ENCODE measurements at places on chromosomes 5 and 9.

DNA sequence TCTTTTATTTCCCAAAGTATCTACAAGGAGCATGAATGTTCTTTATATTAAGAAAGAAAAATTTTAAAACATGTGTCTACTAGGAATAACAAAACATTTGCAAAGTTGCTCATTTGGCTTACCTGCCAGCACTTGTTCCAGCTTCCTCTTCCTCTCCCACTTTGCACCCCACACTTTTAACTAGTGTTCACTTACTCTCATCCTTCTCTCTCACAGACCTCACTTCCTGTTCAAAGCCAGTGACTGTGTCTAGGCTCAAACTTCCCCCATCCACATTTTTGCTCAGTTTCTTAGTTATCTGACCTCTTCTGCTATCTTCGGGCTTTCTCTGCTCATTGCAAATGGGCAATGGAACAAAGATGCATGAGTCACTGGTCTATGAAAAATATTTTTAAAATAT is 512.2 kb upstream of the ZNF462 start:
- DNase-seq = no peak

DNA sequence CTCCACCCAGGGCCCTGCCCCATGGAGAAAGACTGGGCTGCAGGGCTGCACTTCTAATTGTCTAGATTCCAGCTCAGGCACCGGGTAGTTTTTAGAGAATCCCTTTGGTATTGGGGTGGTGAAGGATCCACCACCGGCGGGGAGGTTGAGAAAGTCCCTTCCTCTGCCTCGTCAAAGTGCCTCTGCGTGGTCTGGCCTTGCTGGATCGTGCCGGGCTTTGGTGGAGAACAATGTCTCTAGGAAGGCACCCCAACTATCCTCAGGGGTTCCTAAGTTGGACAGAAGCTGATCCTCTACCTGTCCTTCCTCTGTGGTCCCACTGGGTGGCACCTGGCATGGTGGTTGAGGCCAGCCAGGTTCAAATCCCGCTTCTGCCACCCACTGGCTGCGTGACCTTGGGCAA is 7.3 kb upstream of the AMBP start:
- DNase-seq = no peak

GRCh38 chr9:72384710-72385485 is 19.9 kb upstream of the ZFAND5 start:
- DNase-seq = no peak

DNA sequence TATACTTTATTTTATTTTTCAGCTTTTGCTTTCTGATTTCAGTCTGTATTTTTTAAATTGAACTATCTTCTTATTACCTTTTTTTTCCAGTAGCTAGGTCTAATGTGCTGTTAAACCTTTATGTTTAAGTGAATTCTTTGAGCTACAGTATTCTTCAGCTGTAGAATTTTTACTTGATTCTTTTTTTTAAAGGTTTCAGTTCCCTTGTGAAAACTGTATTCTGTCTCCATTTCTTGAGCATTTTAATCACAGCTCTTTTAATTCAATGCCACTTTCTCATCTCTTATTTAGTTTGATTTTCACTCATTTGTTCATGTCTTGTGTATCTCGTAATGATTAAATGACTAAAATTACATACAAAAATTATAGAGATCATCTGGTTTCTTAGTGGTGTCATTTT is 233.8 kb downstream of the MTRR start:
- no peak for DNase-seq

- no peak for DNase-seq
These were observed 76.2 kb upstream of the NTRK2 start for GRCh38 chr9:84593352-84593751.

GRCh38 chr5:59143926-59144333 is 561.1 kb downstream of the RAB3C start:
- no peak for DNase-seq

DNA sequence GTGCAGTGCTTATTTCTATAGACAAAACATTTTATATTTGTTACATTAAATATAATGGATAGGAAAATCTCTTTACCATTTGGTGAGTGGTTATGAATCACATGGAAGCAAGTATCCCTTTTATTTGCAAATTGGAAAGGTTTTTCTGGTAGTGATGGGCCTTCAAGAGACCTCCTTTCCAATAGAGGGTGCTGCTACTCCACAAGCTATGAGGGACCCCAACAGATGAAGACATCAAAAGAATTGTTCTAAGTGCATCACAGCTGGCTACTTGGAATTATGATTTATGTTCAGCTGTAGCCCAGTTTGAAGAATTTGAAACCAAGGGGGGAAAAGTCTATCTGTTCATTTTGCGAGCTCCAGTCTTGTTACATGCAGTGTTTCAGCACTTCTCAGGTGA is 493.7 kb upstream of the SGCD start:
- no peak for DNase-seq

- DNase-seq = no peak
These were observed 27.2 kb downstream of the AK3 start for GRCh38 chr9:4713849-4714248.

GRCh38 chr5:140978983-140979382 is 12.7 kb downstream of the PCDHAC2 start:
- DNase-seq = no peak

DNA sequence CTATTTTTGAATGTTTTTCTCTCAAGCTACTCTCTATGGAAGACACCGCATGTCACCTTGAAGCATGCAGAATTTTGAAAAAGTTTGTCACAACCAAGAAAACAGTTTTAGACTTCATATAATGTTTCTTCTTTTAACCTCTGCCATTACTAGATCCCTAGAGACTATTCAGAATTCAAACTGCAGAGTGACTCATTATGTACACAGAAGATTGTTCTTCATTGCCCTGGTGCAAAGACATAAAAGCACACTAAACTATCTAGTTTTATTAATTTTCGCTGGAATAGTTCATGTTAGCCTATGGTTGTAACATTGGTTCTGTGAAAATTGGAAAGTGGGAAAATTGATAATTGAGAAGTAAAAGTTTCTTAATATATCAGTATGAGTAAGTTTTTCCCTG is 18.4 kb downstream of the F2RL2 start:
- no peak for DNase-seq

- no peak for DNase-seq
These were observed 154.0 kb downstream of the GDNF start for GRCh38 chr5:37685816-37686215.

- DNase-seq = no peak
These were observed 98.0 kb upstream of the ZNF608 start for GRCh38 chr5:124844371-124844920.

DNA sequence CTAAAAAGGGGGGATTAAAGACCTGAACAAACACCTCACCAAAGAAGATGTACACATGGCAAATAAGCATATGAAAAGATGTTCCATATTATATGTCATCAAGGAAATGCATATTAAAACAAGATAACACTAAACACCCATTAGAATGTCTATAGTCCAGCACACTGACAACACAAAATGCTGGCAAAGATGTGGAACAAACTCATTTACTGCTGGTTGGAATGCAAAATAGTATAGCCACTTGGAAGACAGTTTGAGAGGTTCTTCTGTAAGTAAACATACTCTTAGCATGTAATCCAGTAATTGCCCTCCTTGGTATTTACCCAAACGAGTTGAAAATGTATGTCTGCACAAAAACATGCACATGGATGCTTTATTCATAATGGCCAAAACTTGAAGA is 73.6 kb downstream of the RGMB start:
- DNase-seq = no peak

DNA sequence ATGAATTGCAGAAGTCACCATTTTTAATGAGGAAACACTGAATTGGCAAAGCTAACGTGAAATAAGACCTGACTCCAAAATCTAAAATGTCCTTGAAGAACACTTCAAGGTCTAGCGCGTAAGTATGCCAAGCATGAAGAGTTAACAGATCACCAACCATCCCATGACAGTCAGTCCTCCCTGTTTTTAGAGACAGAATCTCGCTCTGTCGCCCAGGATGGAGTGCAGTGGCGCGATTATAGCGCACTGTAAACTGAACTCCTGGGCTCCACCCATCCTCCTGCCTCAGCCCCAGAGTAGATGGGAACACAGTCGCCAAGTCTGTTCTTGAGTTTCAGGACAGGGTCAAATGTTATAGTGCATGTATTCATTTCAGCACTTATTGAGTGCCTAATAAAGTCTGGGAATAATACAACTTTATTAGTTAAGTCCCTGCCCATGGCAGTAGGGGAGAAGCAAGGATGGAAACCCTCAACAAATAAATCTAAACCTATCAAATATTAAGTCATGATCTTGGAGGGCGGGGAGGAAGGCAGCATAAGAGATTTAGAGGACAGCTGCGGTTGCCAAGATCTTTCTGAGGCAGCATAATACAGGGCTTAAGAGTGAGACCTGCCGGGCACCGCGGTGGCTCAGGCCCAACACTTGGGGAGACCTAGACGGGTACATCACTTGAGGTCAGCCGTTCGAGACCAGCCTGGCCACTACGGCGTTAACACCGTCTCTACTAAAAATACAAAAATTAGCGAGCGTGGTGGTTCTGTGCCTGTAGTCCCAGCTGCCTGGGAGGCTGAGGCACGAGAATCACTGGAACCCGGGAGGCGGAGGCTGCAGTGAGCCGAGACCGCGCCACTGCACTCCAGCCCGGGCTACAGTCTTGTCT is 1.1 kb downstream of the ATPSCKMT start:
- DNase-seq = no peak

GRCh38 chr5:35438288-35438687 is 179.4 kb upstream of the SPEF2 start:
- DNase-seq = no peak

DNA sequence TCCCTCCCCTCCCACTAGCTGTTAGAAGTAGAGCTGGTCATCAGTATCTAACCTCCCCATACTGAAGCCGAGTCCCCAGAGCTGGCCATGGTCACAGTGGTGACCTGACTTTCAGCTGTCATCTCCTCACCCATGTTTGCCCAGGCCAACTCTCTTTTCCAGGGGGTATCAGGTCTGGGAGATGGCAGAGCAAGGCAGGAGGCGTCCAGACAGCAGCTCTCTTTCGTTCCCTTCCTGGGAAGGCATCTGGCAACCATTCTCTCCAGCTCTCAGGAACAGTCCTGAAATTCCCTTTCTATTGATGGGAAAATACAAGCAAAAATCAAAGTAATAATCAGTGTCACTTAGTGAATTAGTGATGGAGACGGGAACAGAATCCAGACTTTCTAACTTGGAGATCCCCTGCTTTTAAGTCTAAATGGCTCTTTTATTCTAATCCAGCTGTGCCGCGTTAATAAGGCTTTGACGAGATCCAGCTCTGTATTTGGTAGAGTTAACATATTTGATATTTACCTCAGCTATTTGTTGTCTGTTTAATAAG is 21.3 kb upstream of the AOPEP start:
- no peak for DNase-seq

GRCh38 chr5:142952229-142952628 is 182.1 kb downstream of the ARHGAP26 start:
- no peak for DNase-seq

DNA sequence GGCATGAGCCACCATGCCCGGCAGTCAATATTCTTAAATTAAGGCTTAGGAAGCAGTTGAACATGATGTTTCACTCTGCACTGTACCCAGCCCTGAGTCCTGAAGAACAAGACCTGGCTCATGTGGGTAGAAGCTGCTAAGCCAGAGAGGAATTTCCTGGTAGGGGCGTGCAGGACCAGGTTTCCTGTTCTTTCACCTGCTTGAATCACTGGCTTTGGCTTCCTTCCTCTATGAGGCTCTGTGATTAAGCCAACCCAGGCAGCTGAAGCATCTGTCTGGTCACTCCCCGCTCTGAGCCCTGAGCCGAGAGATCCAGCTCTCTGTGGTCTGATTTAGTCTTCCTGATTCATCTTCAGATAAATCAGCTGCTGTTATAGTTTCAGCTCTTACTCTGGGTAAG is 29.1 kb downstream of the CFAP77 start:
- DNase-seq = no peak

Measured in posterior cingulate gyrus (tissue), 11 donors.